Large intestine (tissue), 12 donors: ENCODE measurements at places on chromosomes 1 and 21. TPM values are rescaled to one million over a fixed set of nuclear protein-coding genes. Genes with fewer than 3 reads are reported as not detected.

RHOC gene
- polyA plus RNA-seq: 329 TPM

NFIA gene
- 9.6 TPM for polyA plus RNA-seq

GPATCH2 gene
- polyA plus RNA-seq: 19.0 TPM

ZNF593OS gene
- 1.2 TPM for polyA plus RNA-seq

KRTAP22-1 gene
- not detected for polyA plus RNA-seq

PLA2G2F gene
- not detected for polyA plus RNA-seq

OXCT2 gene
- polyA plus RNA-seq: 2.4 TPM

OLFM3 gene
- polyA plus RNA-seq: 27.4 TPM

AIM2 gene
- 0.93 TPM for polyA plus RNA-seq

MCOLN2 gene
- polyA plus RNA-seq: 3.2 TPM

F13B gene
- 28.9 TPM for polyA plus RNA-seq

TMPRSS15 gene
- polyA plus RNA-seq: 0.01 TPM

C1orf116 gene
- polyA plus RNA-seq: 45.7 TPM

SPATA45 gene
- polyA plus RNA-seq: 0.25 TPM

LRRC38 gene
- polyA plus RNA-seq: 0.22 TPM

HSD11B1 gene
- 0.31 TPM for polyA plus RNA-seq
